ENCODE measurements at places on chromosomes 4 and X. TPM values are rescaled to one million over a fixed set of nuclear protein-coding genes. Genes with fewer than 3 reads are reported as not detected.

DNA sequence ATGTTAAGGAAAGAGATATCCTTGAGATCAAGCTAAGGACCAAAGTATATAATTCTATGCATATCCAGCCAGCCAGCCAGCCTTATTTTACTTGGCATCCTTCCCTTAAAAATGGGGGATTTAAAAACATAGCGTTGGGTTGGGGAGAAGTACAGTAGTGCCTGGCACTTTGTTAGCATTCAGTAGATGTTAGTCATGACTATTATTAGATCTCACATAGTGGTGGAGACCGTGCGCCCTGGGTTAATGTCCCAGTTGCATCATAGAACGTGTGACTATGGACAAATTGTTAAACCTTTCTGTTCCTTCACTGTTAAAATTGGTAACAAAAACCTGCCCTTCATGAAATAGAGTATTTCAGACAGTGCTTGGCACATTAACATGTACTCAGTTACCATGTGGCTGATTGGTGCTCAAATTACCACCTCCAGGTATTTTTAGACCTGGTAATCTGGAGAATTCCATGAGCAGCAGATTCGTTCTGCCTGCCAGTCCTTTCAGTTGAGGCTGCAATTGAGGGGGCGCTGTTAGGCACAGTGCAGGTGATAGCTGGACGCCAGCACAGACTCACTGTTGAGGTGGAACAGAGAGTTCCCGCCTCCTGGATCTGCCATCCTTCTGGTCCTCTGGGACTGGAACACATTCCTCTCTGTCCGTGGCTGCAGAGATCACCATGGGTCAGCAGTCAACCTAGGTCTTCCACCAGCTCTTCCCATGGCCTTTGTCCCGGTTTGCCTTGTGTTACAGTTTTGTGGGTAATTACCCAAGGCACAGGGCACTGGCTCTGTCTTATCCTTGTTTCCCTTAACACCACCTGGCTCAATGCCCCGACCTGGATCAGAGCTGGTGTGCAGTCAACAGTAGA lies 31.7 kb downstream of the RBBP7 start:
- H3K27ac ChIP-seq, result peak overlapping the region; percentile 31
- peaks cover 11% of the 10 kb centered on the region for H3K4me1 ChIP-seq
- no peaks in the 10 kb centered on the region for H3K27me3 ChIP-seq
- H3K4me3 ChIP-seq, result no peak overlapping the region
- DNase-seq, result peak; percentile 80

DNA sequence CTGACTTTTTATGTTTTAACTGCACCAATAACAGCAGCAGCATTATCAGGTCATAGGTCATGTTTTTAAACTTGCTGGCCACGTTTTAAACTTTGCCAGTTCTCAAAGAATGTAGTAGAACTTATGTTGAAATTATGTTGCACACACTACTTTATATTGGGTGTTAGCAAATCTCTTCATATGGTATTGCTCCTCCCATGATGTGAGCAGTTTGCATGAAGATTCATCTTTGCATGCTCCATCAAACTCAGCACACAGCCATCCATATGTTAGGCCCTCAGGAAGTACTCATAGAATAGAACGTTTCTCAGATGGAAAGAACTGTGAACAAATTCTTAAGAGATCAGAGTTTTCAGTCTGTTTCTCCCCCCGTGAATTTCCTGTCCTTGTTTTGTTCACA lies 128.6 kb upstream of the MAP9 start:
- no peak overlapping the region for H3K4me3 ChIP-seq
- H3K27me3 ChIP-seq, result no peaks in the 10 kb centered on the region
- no peak overlapping the region for H3K27ac ChIP-seq
- no peaks in the 10 kb centered on the region for H3K4me1 ChIP-seq
- no peaks in the 10 kb centered on the region for H3K36me3 ChIP-seq
- no peak for DNase-seq

DNA sequence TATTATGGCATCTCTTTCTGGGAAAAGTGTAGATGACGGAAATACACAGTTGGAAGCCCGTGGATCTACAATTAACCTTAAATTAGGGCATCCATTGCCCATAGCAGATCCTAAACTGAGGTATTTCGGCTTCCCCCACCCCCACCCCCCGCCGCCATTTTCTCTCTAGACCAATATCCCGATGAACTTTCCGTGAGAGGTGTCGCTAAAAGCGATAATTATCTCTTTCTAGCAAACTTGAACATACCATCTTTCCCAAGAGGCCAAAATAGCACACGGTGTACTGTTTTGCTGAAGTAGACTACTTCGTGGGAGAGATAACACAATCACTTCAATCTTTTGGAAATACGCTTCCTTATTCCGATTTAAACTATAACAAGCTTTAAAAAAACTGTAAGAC lies 554 bp downstream of the KLHL15 start:
- peak overlapping the region; percentile 71 for H3K27ac ChIP-seq
- no peaks in the 10 kb centered on the region for H3K36me3 ChIP-seq
- H3K4me1 ChIP-seq, result no peaks in the 10 kb centered on the region

- peaks cover 5% of the 10 kb centered on the region for H3K27me3 ChIP-seq
- no peak for DNase-seq
- H3K4me1 ChIP-seq, result no peaks in the 10 kb centered on the region
Observed at GRCh38 chrX:110966839-110967238, 129.2 kb upstream of the PAK3 start.

- no peaks in the 10 kb centered on the region for H3K36me3 ChIP-seq
- no peaks in the 10 kb centered on the region for H3K27me3 ChIP-seq
- no peaks in the 10 kb centered on the region for H3K4me1 ChIP-seq
Observed at GRCh38 chr4:77453911-77454310, 151.7 kb upstream of the CXCL13 start.

- no peak overlapping the region for H3K27ac ChIP-seq
- DNase-seq, result peak; percentile 10
- H3K27me3 ChIP-seq, result peaks cover 2% of the 10 kb centered on the region
- no peak overlapping the region for H3K4me3 ChIP-seq
- H3K36me3 ChIP-seq, result no peaks in the 10 kb centered on the region
- peaks cover 1% of the 10 kb centered on the region for H3K4me1 ChIP-seq
Observed at GRCh38 chr4:108590776-108591175, 29.6 kb upstream of the RPL34 start.

Gene PRSS12
- total RNA-seq, result 62.2 TPM

Gene LIN54
- total RNA-seq, result 23.9 TPM

All from IMR-90 (cell line).